Omental fat pad (tissue), 4 donors: ENCODE measurements at places on chromosomes 6 and 20. TPM values are rescaled to one million over a fixed set of nuclear protein-coding genes. Genes with fewer than 3 reads are reported as not detected.

DNA sequence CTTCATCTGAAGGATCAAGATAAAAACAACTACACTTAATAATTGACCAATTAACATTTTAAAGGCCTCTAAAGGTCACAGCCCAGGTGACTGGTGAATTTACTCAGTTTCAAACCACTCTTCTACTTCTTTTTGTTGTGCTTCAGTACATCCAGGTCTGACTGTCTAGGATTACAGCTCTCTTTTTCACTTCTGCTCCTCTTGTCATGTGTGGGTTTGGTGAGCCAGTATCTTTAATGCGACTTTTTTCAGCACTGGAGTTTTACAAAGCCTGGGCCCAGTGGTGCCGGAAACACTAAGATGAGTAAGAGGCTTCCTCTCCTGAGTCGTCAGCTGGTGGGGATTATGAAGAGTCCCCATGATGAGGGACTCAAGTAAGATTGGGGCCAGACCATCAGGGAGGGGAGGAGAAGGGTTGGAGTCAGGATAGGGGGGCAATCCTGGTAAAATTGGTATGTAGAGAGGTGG, 27.0 kb downstream of the HECA start:
- DNase-seq, result no peak

GRCh38 chr6:157335829-157336228, 12.5 kb upstream of the TMEM242 start:
- no peak for DNase-seq

DNA sequence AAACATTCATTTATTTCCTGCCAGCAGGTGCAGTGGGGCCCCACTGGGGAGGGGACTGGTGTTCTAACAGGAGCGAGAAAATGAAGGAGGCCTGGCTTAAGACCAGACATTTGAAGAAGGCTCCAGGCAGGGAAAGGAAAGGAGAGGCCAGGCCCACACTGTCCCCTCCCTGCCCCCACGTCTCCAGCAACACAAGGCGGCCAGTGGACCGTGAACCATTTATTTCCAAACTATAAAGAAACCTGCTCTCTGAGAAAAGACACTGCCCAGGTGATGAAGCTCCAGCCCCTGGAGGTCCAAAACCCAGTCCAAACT, 41.4 kb upstream of the CDH22 start:
- no peak for DNase-seq

DNA sequence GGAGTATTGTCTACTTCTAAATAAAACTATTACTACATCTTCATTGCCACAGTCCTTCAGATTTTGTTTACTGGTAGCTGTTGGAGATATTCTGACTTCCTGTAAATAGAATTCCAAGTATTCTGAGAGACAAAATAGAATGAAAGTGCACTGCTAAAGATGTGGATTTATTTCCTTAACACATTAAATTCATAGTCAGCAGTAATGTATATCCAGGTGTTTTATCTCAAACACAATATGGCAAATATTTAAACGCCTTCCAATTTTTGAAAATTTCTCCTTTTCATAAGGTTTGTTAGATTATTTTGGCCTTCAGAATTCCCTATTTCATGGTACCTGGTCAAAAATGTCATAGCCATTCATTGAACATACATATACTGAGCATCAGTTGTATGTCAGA, 84.3 kb upstream of the MEI4 start:
- no peak for DNase-seq

DNA sequence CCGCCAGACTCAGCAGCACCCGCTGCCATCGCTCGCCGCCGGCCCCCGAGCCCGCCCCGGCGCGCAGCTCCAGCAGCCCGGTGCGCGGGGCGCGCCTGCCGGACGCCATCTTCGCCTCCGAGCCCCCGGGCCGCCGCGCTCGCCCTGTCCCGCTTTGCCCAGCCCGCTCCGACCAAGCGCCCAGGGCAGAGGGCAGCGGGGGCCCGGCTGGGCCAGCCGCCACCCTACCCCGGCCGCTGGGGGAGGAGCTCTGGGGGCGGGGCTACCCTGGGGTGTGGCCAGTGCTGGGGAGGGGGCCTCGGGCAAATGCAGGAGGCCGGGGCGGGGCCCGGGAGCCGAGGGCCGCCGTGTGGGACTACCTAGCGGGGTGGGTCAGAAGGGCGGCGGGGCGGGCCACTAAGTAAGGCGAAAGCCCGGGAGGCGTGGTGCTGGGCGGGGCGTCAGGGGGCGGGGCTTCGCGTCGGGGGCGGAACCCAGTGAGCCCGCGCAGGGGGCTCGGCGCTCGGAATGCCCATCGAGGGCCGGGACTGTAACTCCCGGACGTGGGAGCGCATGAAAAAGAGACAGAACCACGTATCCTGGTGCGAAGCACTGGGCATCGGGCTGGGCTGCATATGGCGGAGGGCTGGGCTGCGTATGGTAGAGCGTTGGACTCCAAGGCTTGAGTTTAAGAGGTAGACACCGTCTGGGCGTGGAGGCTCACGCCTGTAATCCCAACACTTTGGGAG, at the start of gene SNTA1:
Gene SNTA1, minus strand, starts transcription at position 252 of the 728 bp plus-strand sequence. Its CDS starts 143 bp downstream, at position 109.
- peak; percentile 81 for DNase-seq

DNA sequence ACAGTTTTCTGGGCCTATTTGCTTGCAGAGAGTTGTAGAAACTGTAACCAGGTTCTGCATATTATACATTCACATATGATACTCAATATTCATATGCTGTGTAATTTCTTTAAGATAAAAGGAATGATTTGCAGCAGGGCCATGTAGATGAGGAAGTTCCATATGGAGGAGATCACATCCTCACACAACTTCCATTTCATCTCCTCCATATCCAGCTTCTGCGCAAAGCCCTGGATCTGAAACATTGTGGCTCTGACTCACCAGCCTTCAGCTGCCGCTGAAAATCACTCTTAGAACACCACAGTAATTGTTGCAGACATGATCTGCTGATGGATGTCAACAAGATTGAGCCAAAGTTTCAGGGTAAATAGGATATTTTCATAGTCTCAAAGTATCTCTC, 57.7 kb downstream of the PXDC1 start:
- no peak for DNase-seq

DNA sequence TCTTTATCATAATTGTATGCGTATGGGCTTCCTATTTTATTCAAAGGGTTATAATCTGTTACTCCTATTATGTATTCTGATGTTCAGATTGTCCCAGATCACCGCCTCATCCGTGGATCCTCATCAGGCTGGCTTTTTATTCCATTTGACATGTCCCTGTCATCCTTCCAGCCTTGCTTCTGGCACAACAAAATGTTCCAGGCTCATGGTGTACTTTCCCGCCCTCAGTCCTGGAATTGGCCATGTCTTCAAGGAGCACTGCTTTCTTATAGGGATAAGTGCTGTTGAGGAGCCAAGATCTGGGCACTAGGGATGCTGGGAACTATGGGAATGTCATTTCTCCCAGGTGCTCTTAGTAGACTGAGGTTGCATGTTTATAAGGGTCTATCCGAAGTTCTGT, 207.8 kb downstream of the JARID2 start:
- no peak for DNase-seq

DNA sequence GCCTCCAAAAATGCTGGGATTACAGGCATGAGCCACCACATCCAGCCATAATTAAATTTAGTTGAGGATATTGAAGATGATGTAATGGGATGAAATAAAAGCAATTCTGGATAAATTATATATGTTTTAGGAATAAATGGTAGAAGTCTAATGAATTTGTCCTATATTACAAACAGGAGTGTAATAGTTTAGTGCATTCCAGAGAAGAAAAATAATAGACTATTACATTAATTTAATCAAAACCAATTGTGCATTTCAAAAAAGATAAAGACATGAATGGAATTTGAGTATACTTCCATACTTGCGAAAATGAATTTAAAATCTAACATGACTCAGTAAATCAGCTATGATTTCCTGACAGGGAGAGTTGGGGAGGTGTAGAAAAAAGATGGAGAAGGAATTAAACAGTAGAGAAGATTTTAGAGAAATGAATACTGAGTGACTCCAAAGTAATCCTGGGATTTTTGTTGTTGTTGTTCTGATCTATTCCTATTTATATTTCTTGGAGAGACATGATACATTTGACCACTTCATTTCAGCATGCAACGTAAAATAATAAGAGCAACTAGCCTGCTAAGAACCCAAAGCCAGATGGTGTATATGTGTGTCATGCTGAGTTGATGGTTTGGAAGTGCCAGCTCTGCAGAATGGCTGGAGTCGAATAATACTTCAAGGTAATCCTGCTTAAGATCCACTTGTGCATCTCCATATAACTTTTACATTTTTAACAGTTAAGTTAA, 67.4 kb downstream of the AIG1 start:
- no peak for DNase-seq

DNA sequence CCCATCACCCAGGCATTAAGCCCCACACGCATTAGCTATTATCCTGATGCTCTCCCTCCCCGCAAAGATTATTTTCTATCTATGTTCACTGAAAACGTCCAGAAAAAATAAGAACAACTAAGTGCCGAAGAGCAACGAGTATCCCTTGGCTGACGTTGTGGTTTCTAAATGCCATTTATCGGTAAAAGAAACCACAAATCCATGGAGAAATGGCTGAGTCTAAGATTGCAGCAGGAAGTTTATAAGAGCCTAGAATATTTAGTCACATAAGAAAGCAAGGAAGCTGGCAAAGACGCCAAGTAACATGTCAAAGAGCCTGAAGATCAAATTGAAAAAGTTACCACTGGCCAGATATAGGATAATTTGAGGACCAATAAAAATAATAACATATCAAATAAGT, 18.1 kb upstream of the NOX3 start:
- DNase-seq, result no peak

DNA sequence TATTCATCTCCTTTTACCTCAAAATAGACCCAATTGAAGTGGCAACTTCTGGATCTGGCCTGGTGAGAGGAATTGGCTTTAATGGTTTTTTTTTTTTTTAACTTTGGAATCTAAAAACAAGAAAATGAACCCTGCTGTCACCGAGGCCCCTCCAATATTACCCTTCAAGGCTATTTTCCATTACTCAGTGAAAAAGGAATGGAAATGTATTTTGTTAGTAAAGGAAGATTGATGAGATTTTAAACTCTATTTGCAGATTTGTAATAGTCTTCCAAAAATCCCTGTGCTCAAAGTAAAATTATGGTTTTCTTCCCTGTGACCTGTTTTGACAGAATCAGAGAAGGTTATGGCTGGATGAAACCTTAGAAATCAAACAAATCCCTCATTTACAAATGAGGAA, 102.9 kb downstream of the TMEM170B start:
- DNase-seq, result no peak

- DNase-seq, result no peak
These were observed 44.7 kb upstream of the CCN2 start for GRCh38 chr6:131995917-131996316.

GRCh38 chr6:88641178-88641903, 322.1 kb downstream of the RNGTT start:
- no peak for DNase-seq

GRCh38 chr6:45323656-45324224, 4.4 kb upstream of the RUNX2 start:
- no peak for DNase-seq

DNA sequence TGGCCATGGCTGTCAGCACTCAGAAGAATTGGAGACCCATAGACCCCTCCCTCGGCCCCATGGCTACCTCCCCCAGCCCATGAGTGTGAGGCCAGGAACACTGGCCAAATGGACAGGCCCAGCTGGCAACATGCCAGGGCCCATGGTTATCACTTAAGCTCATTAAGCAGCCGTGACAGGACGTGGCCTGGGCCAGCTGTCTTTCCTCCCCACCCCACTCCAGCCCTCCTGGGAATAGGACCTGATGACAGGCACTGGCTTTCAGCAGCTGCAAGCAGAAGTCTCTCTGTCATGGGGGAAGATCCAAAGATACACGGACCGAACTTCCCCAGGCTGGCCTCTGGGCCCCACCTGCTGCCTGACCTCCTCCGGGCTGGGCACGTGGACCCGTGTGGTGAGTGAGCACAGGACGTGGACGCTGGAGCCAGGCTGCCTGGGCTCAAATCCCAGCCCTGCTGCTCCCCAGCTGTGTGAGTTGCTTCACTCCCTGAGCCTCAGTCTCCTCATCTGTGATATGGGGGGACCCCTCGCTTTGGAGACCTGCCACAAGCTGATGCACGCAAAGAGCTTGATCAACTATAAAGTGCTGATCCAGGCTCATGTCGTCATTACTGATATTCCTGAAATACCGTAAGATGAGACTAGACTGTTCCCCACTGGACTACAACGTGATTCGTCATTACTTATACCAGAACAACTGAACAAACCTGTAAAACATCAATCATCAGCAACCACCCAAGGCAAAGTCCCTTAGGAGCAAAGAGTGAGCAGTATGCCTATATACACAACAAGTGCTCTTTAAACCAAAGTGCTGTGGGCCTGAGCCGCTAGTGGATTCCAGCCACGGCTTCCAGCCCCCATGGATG, 22.0 kb upstream of the VSTM2L start:
- no peak for DNase-seq

DNA sequence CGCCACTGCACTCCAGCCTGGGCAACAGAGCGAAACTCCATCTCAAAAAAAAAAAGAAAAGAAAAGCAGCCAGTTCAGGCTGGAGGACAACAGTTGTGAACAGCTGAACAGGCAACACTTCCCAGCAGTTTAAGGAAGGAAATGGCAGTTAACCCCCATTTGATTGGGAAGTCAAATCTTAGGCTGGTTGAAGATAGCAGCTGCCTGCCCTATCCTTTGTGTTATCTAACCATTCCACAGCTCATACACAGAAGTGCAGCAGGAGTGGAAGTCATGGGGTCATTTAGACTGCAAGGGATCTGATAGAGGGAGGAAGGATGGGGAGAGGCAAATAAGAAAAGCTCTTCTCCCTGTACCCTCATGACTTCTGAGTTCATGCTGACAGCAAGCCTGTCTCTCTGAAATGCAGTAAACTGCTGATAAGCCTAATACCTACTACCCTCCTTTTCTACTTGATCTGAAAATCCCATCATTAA, 35.3 kb downstream of the KCTD20 start:
- no peak for DNase-seq

- no peak for DNase-seq
These were observed 36.6 kb downstream of the NSFL1C start for GRCh38 chr20:1430004-1430451.

- DNase-seq, result no peak
These were observed 23.1 kb downstream of the PFDN4 start for GRCh38 chr20:54231036-54231435.

Gene PRR18
- total RNA-seq, result 0.37 TPM

Gene CCN2
- total RNA-seq, result 60.6 TPM

Gene FOXQ1
- not detected for total RNA-seq

Gene OR5V1
- not detected for total RNA-seq

Gene EPB41L1
- total RNA-seq, result 38.8 TPM

Gene MCHR2
- total RNA-seq, result not detected

Gene OPN5
- not detected for total RNA-seq

Gene GHRH
- total RNA-seq, result not detected

Gene CST9
- total RNA-seq, result not detected

Gene MLIP
- total RNA-seq, result not detected
